ENCODE measurements at places on chromosomes 6 and 20.

GRCh38 chr6:149899486-149899885, 1.6 kb upstream of the RAET1E start:
- no peak for DNase-seq

DNA sequence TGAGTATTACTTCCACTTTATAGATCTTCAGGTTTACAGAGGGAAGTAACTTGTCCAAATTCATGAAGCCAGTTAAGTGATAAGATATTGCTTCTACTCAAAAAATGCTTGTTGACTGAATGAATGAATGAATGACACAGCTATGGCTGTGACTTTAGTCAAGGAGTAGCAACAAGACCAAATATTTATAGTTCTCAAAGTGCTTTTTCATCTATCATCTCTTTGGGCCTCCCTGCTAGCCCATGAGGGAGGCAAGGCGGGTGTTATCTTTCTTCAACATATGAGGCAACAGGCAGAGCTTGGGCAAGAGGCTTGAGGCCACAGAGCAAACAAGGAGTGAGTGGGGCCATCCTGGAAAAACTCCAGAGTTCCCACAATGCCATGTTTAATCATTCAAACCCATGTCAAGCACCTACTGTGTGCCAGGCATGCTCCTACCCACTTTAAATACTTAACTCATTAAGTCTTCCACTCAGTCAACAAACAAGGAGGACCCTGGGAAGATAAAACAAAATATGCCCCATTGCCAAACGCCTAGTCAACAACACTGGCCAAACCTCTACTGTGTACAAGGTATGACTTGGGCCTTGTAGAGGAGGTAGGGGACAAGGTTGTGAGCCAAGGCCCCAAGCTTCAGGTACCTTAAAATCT, 15.9 kb downstream of the BCL2L1 start:
- no peak for DNase-seq

GRCh38 chr6:6660339-6661045, 72.0 kb downstream of the LY86 start:
- DNase-seq: no peak

GRCh38 chr6:43077981-43078511, 1.9 kb downstream of the PTK7 start:
- DNase-seq: no peak
